ENCODE measurements at places on chromosomes 13 and 19.

DNA sequence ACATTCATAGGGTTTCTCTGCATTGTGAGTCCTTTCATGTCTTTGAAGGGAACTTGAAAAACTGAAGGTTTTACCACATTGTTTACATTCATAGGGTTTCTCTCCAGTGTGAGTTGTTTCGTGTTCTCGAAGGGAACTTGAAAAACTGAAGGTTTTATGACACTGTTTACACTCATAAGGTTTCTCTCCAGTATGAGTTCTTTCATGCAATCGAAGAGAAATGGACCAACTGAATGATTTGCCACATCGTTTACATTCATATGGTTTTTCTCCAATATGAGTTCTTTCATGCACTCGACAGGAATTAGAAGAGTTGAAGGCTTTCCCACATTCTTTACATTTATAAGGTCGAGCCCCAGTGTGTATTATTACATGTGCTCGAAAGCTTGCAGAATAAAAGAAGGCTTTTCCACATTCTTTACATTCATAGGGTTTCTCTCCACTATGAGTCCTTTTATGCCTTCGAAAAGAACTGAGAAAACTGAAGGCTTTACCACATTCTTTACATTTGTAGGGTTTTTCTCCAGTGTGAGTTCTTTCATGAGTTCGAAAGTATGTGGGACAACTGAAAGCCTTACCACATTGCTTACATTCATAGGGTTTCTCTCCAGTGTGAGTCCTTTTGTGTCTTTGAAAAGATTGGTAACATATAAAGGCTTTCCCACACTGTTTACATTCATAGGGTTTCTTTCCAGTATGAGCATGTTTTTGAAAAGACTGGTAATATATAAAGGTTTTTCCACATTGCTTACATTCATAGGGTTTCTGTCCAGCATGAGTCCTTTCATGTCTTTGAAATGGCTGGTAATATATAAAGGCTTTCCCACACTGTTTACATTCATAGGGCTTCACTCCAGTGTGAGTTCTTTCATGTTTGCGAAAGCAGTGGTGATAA, 20.7 kb downstream of the ZNF14 start:
- DNase-seq, result no peak

GRCh38 chr19:55179606-55180484, at the start of gene SYT5:
SYT5 (minus strand) TSS chr19:55180289; CDS start chr19:55179041, 1,248 bp downstream.
- peak; percentile 37 for DNase-seq

DNA sequence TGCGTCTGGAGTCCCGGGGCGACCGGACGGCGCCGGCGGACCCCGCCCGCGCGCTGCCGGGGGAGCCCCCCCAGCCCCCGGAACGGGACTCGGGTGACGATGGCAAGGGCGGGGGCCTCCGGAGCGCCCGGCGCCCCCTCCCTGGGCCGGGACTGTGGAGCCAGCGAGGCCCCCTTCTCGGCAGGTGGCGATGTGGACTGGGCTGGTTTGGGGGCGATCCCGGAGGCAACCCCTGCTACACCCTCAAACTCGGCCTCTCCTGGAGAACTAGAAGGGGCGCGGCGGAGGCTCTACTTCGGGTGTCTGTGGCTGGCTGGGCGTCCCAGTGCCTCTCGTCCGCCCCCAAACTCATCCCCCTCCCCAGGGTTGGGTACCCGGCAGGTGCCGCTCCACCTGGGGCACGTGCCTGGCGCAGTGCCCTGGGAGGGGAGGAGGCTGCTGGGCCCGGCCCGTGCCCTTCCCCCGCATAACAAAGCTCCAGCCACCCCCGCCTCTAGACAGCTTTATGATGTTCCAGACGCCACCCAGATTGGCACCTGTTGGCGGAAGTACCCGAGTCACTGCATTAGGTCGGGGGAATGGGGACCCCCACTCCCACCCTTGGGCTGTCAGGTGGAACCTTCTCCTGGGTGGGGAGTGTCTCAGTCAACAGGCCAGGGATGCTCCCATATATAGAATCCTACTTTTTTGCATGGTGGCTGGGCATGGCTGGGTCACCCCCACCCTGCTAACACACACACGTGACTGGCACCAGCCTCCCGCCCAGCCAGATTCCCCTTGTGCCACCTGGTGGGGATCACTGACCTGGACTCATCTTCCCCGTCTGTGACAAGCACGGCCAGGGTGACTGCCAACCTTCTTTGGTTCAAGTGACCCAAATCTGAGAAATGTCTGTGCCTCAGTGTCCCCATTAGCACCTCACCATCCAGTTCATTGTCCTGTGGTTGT, 722 bp downstream of the PKN1 start:
- no peak for DNase-seq

- no peak for DNase-seq
Observed at GRCh38 chr19:10646456-10647159, 7.5 kb upstream of the ILF3 start.

DNA sequence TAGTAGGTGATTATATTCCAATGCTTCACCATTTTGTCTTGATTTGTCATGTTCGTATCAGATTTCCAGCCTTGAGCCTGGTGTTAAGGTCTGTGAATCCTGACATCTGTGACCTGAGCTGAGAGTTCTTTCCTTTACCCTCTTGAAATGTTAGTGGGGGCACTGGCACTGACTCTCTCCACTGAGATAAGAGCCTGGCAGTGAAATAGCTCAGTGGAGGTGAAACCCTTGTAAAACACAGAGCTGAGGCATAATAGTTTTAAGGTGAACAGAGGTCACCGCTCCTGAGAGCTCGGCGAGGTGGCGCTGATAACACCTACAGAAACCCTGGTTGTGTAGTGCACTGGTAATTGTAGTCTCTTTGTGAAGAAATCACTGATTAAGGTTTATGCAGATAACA, 748.2 kb downstream of the DIAPH3 start:
- DNase-seq, result no peak

DNA sequence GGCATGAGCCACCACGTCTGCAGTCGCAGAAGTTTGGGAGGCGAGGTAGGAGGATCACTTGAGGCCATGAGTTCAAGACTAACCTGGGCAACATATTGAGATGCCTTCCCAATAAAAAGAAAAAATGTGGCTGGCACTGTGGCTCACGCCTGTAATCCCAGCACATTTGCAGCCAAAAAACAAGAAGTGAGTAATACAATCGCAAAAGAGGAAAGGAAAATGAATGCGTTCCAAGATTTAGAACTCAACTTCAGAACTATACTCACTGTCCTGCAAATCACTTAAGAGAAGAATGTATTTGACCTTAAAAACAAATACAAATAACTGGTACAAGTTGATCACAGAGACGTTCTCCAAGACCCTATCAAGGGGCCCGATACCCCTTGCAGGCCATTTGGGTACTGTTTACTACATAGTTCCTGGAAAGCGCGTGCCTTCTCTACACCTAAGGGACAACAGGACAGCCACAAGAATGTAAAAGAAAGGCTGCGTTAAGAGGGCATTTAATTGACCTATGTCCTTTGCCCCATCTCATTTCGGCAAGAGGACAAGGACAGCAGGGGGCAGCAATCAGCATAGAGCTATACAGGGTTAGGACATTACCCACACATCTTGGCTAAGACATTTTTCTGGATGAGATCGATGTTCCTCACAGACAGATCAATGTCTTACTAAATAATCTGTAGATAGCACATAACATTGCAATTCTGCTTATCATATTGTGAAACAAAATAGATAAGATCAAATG, 41.3 kb downstream of the FLT3 start:
- DNase-seq, result peak; percentile 42

- no peak for DNase-seq
Observed at GRCh38 chr19:723714-724113, 15.0 kb downstream of the PALM start.

DNA sequence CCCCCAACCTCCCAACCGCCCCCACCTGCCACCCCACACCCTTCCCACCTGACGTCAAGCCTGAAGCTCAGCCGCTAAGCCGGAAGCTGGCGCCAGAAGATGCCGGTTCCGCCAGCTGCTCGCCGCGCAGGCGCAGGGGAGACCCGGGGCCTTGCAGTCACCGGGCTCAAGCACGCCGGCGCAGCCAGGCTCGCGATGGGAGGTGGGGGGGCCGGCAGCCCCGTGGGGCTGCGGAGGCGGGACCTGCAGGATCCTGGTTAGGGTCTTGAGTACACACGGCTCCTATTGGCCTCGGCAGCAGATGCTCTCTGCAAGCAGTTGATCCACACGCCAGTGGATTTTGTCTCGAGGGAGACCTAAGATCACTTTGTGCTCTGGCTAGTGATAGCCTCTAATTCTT, at the start of gene LIG4:
Gene LIG4, minus strand, starts transcription at position 101 of the 400 bp plus-strand sequence. CDS start 4,268 bp downstream, outside the sequence.
- DNase-seq, result peak; percentile 83
